ENCODE measurements at places on chromosomes 3 and 15.

DNA sequence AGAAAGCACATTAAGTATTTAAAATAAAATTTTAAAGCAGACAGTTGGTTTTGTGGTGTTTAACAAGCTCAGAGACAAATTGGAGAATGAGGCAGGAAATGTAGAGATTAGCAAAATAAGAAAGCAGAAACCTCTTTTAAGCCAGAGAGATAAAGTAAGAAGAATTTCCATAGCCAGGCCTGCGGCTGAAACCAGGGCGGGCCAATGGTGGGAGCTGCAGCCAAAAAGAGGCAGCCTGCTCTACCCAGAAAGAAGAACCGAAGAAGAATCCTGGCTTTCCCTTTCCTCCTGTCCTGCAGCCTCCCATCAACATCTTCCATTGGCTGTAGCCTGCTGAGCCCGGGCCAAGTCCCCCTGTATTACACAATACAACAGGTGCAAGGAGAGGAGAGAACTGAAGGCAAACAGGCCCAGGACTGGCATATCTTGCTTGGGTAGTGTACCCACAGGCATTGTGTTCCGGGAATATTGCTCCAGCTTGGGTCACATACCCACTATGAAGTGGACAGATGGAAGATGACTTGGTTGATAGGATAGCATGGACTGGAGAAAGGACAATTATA is 11.5 kb upstream of the TFG start:
- DNase-seq: no peak

DNA sequence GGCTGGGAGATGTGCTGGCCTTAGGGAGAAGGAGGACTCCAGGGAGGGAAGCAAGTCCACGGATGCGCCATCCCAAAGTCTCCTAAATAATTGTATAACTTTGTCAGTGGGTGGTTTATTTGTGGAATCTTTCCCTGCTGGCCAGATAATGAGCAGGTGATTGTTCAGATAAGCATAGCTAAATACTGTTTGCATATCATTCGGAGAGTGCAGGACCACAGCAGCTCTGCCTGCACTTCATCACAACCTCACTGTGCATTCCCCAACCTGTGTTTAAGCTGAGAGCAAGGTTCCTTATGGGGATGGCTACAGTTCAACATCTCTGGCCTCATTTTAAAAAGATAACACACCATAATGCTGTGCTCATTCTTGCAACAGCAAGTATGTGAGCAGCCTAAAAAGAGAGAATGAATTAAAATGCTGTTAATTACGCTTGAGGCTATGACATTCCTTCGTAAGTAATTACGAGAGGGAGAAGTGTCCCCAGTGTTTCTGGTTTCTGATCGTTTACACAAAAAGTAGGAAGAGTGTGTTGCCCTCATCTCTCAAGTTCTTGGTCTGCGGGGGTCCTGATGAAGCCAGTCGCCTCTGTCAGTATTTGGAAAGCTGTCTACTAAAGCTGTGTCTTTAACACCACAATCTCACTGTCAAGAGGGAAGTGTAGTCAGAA is 272.0 kb upstream of the RORA start:
- no peak for DNase-seq

- DNase-seq: no peak
Observed at GRCh38 chr15:81484086-81484955, 110.3 kb upstream of the TMC3 start.

- no peak for DNase-seq
Observed at GRCh38 chr15:77625376-77625775, 7.3 kb downstream of the LINGO1 start.

DNA sequence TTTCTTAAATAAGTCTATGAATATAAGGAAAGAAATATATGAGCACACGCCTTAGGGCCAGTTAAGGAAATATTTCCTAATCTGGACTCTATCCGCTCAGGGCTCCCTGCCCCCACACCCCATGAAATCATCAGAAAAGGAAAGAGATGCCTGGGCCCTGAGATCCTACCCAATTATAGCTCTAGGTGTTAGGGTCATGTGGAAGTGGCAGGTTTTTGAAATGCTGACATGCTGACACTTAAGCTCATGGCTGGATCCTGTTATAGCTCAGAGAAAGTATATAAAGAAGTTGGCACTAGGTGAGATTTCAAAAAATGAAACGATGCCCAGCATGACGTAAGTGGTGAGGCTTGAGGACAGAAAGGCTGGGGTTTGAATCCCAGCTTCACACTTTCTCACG is 43.5 kb upstream of the AKAP13 start:
- DNase-seq: peak; percentile 39

DNA sequence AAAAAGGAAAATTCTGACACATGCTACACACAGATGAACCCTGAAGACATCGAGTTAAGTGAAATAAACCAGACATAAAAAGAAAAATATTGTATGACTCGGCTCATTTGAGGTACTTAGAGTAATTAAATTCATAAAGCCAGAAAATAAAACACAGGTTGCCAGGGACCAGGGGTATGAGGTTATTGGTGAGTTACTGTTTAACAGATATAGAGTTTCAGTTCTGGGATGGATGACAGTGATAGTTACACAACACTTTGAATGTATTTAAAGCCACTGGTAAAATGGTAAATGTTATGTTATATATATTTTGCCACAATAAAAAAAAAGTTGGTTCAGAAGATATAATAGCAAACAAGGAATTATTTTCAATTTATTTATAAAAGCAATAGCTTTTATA is 436.1 kb upstream of the WNT5A start:
- DNase-seq: no peak

DNA sequence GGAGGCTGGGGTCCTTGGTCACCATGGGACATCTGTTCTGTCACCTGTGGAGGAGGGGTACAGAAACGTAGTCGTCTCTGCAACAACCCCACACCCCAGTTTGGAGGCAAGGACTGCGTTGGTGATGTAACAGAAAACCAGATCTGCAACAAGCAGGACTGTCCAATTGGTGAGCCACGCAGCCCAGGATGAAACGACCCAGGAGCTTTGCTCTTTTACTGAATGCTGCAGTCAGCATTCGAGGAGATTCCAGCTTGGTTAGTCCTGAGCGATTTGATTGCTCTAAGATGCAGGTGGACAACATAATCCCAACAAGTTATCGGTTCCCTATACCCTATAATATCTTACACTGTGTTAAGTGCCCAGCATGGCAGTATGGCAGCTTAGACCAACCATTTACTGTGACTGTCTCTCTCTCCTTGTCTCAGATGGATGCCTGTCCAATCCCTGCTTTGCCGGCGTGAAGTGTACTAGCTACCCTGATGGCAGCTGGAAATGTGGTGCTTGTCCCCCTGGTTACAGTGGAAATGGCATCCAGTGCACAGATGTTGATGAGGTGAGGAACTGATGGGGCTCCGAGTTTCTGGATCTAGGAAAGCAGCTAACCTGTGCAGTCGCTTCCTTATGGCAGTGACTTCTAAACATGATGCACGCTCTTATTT is 7.8 kb downstream of the THBS1 start:
- no peak for DNase-seq

- no peak for DNase-seq
Observed at GRCh38 chr3:58034738-58035523, 26.7 kb downstream of the FLNB start.

All from NCI-H226 (cell line).